ENCODE measurements at places on chromosomes 13 and 19.

- DNase-seq, result no peak
Measured at GRCh38 chr19:36572593-36573019, 486 bp downstream of the ZNF529 start.

DNA sequence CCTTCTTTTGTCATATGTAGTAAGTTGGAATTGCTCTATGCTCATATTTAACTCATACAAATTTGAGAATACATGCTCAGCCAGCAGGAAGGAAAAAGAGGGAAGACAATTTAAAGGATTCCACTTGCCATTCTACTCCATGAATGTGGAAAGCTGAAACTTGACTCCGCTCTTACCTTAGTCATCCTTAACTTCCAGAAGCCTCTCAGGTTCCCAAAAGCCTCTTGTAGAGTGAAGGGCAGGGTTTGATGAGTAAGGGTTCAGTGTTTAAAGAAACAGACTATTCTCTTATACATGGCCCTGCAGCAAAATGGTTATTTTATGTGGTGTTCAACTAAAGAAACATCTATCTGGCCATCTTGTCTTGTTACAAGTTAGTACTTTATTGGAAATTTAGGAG is 27.1 kb downstream of the FAM124A start:
- DNase-seq, result no peak

DNA sequence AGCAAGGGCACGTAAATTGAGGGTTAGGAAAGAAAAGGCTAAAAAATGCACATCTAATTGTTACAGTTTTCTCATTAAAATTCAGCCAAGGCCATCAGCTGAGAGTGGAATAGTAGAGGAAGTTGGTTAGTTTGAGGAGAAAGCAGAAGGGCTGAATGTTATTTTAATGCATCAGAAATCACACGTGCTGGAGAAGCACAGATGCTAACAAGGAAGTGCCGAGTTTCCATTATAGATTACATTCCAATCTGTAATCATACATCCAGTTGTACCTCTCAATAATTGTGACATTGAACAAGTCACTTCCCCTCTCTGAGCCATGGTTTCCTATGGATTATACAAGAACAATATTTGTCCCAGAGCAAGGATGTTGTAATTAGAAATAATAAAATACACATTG is 25.1 kb downstream of the FPR3 start:
- no peak for DNase-seq

- no peak for DNase-seq
Measured at GRCh38 chr13:21833921-21834320, 163.0 kb downstream of the FGF9 start.

- no peak for DNase-seq
Measured at GRCh38 chr19:48489608-48490216, 20.5 kb downstream of the CYTH2 start.

- DNase-seq, result no peak
Measured at GRCh38 chr13:50979187-50979586, 69.6 kb downstream of the RNASEH2B start.

DNA sequence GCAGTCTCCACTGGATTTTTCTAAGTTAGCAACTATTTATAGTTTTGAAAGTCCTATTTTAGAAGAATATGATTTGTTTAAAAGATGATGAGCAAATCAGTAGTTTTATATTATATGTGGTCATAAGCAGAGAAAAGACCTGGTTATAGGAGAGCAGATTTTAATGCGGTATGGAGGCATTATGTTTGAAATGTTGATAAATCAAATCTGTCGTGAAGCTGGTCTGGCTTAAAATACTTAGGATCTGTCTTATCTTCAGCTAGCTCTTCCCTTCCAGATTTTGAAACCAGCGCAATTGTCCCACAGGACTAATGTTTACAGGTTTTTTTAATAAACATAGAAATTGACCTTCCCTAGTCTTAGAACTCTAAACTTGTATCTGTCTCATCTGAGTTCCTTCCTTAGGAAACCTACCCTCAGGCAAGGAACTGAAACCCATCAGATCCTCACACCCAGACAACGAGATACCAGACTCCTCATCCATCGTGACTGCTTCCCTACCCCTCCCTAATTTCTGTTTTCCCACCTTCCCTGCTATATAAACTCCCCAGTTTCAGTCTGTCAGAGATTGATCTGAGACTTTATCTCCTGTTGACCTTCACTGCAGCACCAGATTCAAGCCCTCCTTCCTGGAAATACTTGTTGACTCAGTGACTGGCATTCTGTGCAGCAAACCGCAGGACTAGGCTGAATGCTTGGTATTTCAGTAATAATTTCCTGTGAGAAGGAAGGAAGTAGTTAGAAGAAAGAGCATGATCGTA is 37.8 kb upstream of the CXCL17 start:
- no peak for DNase-seq

GRCh38 chr19:18853755-18854427 is 22.1 kb downstream of the UPF1 start:
- DNase-seq, result no peak

- DNase-seq, result no peak
Measured at GRCh38 chr13:46131705-46132104, 26.9 kb upstream of the CPB2 start.

DNA sequence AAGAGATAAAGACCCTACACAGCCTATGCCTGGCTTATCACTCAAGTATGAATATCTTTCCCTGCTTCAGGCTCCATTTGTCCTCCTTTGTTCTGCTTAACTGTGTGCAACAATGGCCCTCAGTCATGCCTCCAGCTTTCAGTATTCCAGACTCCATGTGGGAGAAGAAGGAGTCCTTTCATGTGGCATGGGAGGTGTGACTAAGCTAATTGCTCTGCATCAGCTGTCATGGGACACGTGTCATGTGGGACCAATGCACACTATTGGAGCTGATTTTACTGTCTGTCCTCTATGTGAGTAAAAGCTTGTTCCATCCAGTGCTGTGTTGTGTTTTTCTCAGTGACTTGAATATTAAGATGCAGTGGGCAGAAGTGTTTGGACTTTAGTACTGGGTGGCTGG is 1198.3 kb downstream of the OLFM4 start:
- DNase-seq, result no peak

DNA sequence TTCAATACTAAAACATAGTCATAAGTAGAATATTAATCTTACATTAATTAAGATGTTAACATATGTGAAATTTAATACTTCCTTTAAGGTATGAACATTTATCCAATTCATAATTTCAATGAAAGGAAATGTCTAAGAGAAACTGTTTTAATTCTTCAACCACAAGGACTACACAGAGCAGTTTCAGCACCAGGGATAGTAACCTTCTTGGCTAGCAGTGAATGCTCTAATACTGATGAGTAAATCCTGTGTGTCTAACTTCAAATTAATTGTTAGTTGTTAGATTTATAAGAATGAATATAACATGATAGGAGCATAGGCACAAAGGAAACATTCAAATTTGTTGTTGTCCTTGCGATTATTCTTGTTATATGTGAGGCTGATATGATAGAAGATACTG is 15.6 kb upstream of the NBEA start:
- DNase-seq, result no peak

DNA sequence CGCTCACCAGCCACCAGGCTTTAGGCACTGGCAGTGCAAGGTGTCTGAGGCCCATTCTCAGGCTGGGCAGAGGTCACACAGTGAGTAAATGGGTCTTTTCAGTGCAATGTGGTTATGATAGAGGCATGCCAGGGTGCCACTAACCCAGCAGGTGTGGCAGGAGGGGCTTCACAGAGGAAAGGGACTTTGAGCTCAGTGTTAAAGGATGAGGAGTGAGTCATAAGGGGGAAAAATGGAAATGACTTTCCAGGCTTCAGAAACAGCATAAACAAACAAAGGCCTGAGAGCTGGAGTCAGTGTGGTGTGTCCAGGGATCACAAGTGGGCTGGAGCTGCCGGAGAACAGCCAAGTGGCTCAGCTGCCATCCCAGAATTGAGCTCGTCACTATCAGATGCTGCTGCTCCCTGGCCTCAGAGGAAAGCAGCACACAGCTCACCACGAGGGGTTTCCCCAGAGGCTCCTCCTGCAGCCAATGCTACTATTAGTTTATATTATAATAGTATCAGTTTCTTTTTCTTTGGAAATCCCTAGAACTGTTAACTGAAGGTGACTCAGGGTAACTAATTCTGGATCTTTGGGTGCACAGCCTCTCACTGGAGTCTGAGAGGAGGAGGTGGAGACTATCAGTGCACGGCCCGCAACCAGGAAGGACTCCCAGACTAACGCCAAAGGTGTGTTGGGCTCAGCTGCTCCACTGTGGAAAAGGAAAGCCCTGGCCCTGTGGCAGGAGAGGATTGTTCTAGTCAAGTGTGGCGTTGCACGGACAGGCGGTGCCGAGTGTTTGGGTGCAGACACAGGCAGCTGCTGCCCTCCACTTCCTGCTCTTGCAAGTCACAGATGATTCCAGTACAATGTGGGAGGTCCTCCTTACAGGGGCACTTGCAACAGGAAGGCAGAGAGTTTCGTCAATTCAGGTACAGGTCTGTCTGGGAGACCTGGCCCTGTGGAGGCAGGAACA is 39.5 kb downstream of the DHRS12 start:
- peak; percentile 87 for DNase-seq

DNA sequence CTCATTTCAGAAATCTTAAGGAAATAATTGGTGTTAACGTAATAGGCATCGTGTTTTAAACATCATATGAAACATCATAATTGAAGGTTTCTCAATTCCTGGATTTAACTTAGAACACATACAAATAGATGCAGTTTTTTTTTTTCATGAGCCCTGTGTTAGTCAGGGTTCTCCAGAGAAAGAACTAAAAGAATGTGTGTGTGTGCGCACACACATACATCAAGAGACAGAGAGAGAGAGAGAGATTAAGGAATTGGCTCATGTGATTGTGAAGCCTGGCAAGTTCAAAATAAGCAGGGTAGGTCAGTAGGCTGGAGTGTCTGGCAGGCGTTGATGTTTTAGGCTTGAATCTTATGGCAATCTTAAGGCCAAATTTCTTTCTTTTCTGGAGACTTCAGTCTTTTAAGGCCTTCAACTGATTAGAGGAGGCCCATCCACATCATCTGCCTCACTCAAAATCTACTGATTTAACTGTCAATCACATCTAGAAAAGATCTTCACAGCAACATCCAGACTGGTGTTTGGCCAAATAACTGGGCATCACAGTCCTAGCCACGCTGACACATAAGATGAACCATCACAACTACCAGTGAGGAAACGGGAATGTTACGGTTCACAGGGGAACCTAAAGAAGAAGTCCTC is 25.2 kb downstream of the SPATA13 start:
- no peak for DNase-seq

GRCh38 chr19:48716562-48717291 is 2.8 kb downstream of the MAMSTR start:
- no peak for DNase-seq
